HT1080 (cell line): ENCODE measurements at places on chromosomes 13 and 19. TPM values are rescaled to one million over a fixed set of nuclear protein-coding genes. Genes with fewer than 3 reads are reported as not detected.

- peak; percentile 76 for DNase-seq
Measured at GRCh38 chr13:106133025-106133424, 402.4 kb downstream of the EFNB2 start.

DNA sequence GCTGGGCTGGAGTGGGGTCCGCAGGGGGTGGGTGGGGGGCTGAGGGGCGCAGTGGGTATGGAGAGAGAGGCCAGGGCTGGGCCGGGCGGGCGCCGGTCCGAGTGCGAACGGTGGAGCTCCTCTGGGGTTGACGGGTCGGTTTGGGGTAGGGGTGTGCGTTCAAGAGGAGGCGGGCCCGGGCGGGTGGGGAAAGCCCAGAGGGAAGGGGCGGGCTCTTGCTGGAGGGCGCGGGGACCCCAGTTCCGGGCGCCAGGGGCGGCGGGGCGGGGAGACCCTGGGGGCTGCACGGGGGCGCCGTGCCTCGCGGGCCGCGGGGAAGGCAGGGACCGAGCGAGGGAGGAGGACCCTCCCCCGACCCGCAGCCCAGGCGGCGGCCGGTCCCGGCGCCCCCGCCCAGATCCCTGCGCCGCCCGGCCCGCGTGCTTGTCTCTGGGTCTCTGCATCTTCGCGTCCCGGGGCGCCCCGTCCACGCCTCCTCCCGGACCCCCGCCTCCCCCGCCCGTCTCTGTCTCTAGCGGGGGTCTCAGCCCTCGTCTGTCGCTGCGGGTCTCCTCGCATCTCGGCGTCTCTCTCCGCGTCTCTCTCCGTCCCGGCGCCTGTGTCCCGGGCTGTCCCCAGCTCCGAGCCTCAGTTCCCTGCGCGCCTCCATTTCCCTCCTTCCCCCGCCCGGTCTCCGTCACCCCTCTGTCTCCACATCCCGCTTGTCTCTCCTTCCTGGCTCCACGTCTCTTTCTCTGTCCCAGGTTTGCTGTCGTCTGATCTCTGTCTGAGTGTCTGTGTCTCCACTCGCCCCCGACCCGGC, 8.3 kb upstream of the SHISA7 start:
- no peak for DNase-seq

GRCh38 chr19:47752440-47753211, 7.3 kb downstream of the NOP53 start:
- DNase-seq: no peak

- DNase-seq: peak; percentile 75
Measured at GRCh38 chr19:4582980-4583842, 23.7 kb upstream of the SEMA6B start.

GRCh38 chr13:21060338-21061028, 903 bp downstream of the LATS2 start:
- DNase-seq: no peak

- peak; percentile 25 for DNase-seq
Measured at GRCh38 chr13:32537580-32538142, 934 bp downstream of the N4BP2L2 start.

GRCh38 chr19:3466635-3467034, 13.7 kb downstream of the SMIM24 start:
- no peak for DNase-seq

- peak; percentile 70 for DNase-seq
Measured at GRCh38 chr19:49113762-49114629, at the start of gene LIN7B. LIN7B (plus strand) TSS chr19:49114370; CDS start chr19:49114405, 35 bp downstream.

- no peak for DNase-seq
Measured at GRCh38 chr19:14310055-14310454, 71.2 kb upstream of the ADGRE5 start.

DNA sequence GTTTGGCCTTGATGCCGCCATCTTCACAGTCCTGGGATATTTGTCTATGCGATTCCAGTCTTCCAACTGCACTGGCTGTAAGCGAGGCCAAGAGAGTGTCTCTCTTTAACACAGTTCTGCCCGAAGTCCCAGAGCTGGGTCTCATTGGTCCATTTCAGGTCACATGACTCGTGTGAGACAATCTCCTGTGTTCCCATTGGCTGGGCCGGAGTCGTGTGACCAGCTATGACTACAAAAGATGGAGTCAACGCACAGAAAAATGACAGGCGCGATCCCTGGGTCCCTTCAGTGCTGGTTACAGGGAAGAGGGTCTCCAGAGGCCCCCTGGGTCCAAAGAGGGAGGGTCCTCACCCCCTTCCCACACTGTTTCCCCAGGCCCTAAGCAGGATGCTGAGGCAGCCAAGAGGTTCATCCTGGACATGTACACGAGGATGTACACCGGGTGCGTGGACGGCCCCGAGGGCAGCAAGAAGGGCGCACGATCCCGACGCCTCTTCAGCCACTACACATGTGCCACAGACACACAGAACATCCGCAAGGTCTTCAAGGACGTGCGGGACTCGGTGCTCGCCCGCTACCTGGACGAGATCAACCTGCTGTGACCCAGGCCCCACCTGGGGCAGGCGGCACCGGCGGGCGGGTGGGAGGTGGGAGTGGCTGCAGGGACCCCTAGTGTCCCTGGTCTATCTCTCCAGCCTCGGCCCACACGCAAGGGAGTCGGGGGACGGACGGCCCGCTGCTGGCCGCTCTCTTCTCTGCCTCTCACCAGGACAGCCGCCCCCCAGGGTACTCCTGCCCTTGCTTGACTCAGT, 15.9 kb upstream of the S1PR4 start:
- no peak for DNase-seq

DNA sequence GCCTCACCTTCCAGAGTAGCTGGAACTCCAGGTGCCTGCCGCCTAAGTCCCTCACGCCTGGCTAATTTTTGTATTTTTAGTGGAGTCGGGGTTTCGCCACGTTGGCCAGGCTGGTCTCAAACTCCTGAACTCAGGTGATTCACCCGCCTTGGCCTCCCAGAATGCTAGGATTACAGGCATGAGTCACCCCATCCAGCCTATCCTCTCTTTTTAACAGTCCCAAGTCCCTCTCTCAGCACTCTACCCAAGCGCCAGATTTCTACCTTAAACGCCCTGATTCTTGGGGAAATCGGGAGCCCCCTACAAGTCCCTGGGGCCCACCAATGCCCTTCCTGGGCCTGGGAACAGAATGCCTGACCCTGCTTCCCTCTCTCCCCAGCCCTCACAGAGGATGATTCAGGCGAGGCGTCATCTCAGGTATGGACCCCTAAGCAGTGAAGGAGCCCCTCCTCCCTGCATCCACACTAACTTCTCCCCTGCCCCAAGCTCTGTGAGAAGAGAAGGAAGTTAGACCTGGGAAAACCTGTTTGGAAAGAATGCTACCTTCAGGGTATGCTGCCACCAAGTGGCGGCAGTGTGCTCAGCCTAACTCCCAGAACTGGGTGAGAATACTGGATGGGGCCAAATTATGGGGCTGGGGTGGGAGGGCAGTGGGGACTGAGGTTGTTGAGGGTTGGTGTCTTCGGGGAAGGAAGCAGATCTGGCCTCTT, 20.8 kb upstream of the EBI3 start:
- peak; percentile 66 for DNase-seq

DNA sequence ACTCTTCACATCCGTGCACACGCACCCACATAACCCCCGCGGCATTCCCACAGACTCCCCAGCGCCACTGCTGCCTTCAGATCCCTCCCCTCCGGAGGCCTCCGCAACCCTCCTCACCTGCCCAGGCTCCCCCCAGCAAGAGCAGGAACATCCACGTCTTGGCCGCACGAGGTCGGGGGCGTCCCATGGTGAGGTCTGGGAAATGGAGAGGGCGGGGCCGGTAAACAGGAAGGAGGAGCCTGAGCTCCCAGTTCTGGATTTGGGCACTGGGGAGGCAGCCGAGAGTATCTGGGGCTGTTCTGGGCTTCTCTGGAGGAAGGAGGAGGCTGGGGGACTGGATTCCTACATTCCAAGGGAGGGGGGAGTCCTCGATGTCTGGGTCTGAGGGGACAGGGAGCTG, 423 bp downstream of the KLK8 start:
- DNase-seq: no peak

GRCh38 chr19:39182174-39182505, 14.6 kb upstream of the NCCRP1 start:
- DNase-seq: no peak

GRCh38 chr13:49938314-49938713, 2.2 kb upstream of the SPRYD7 start:
- no peak for DNase-seq

GRCh38 chr13:43143591-43143990, 120.2 kb downstream of the DNAJC15 start:
- no peak for DNase-seq

- no peak for DNase-seq
Measured at GRCh38 chr13:80901530-80901929, 560.6 kb upstream of the SPRY2 start.

DNA sequence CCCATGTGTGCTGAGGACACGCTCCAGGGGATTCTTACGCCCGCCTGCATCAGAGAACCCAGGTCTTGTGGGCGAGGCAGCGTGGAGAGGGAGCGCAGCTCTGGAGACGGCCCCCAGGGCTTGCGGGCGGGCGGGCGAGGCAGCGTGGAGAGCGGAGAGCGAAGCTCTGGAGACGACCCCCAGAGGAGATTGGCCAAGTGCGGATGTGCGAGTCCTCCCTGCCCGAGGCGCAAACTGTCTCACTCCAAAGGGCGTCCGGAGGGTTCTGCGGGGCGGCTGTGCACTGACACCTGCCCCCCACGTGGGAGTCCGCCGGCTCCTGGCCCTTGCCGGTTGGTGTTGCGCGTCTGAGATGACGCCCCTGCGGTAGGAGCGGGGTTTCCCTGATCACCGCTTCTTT, 39.8 kb downstream of the MCF2L start:
- no peak for DNase-seq

GRCh38 chr13:51579676-51580075, 4.6 kb upstream of the WDFY2 start:
- DNase-seq: no peak

- DNase-seq: no peak
Measured at GRCh38 chr19:1855828-1856255, 7.5 kb downstream of the KLF16 start.

GRCh38 chr13:34988330-34988791, 46.3 kb downstream of the NBEA start:
- no peak for DNase-seq

DNA sequence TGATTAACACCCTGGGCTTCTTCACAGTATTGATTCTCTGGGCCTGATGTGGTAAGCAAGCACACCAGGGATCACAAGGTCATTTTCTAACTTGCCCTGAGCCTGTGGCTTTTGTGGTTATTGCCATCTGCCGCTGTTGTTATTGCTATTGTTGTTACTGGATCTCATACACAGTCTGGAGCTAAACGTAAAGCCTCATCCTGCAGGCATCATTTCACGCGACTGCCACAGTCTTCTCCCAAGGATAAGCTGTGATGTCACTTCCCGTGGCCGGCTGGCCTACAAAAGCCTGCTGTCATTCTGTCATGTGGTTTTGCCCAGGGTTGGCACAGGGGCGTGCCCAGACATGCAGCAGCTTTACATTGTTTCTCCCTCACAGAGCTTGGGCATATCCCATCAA, 154.0 kb upstream of the GPR12 start:
- DNase-seq: peak; percentile 72

DNA sequence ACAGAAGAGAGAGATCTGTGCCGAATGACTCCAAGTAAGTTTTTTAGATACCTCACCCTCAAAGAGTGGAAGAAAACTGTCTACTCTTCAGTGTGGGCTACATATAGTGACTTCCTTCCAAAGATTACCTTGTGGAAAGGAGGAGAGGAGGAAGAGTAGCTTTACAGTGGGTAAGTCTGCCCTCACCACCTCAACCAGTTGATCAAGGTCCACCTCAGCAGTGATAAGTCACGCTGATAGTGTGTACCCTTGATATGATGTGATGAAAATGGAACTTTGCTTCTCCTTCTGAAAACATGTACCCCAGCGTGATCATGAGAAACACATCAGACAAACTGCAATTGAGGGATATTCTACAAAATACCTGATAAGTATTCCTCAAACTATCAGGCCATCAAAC, 20.6 kb downstream of the KLF5 start:
- DNase-seq: no peak

- peak; percentile 70 for DNase-seq
Measured at GRCh38 chr19:39941615-39942365, 7.4 kb upstream of the FCGBP start.

DNA sequence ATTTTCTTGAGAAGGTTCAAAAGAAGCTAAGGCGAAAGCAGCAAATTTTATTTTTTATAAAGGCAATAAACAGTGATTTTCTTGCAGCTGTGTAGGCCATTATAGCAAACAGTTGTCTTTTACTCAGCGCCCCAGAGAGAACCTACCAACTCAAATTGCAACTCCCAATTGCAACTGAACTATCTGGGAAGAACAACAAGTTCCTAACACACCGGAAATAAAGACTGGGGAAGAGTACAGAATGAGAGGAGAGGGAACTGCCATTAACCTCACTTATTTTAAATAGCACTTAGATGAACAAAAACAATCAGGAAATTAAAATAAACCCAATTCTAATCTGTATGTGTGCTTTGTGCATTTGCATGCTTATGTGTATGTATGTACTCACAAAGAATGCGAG, 171.1 kb downstream of the KCTD12 start:
- DNase-seq: no peak

DNA sequence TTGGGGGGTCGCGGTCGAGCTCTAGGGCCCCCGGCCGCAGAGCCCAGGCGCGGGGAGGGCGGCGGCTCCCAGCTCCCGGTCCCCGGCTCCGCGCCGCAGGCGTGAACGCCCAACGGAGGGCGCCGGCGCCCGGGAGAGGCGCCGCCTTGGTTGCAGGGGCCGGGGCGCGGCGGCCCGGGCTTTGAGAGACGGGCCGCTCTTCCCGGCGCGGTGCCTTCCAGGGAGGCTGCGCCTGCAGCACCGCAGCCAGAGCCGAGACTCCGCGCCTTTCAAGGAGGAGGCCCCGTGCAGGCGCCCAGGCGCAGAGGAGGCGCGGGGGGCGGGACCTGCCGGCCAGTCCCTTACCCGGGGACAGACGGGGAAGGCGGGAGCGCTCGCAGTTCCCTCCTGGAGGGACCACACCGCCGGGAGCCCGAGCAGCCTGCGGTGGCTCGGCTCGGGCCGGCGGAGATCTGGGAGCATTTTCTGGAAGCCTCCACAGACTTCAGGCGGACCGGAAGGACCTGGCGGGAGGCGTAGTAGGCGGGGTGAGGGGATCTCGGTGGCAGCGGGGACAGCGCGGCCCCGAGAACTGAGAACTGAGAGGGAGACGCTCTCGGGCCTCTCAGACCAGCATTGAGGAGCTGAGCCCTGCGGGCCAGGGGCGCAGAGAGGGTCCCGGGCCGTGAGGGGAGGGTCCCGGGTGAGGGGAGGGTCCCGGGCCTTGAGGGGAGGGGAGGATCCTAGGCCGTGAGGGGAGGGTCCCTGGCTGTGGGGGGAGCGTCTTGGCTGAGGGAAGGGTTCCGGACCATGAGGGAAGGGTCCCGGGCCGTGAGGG, 25.5 kb upstream of the MCF2L start:
- DNase-seq: no peak

- no peak for DNase-seq
Measured at GRCh38 chr13:106450991-106451390, 84.5 kb downstream of the EFNB2 start.

GRCh38 chr19:55188625-55189024, 8.5 kb upstream of the SYT5 start:
- DNase-seq: peak; percentile 54

GRCh38 chr13:49409008-49409407, 34.9 kb downstream of the CAB39L start:
- no peak for DNase-seq

- no peak for DNase-seq
Measured at GRCh38 chr19:41796901-41797300, 514 bp downstream of the CEACAM3 start.

The PLK5 gene
- total RNA-seq: not detected in 2 replicates

The S1PR4 gene
- 0.06 and 0.20 TPM in 2 replicates for total RNA-seq

The CYP4F12 gene
- total RNA-seq: not detected in 2 replicates

The CGB8 gene
- total RNA-seq: 5.8 and 11.3 TPM in 2 replicates

The MISP3 gene
- 1.4 and 1.5 TPM in 2 replicates for total RNA-seq

The VSTM1 gene
- total RNA-seq: 0.74 and 0.84 TPM in 2 replicates

The ADAT3 gene
- total RNA-seq: 10.1 and 15.8 TPM in 2 replicates

The DOCK9 gene
- 58.1 and 77.7 TPM in 2 replicates for total RNA-seq

The DACT3 gene
- total RNA-seq: 0.60 and 1.1 TPM in 2 replicates

The ZNF546 gene
- 0.97 and 1.8 TPM in 2 replicates for total RNA-seq

The ZNF284 gene
- 4.1 and 5.0 TPM in 2 replicates for total RNA-seq
